ENCODE measurements at places on chromosomes 3 and 15.
A peak's percentile ranks its signal among the peaks of the same experiment; 100 is the strongest.

DNA sequence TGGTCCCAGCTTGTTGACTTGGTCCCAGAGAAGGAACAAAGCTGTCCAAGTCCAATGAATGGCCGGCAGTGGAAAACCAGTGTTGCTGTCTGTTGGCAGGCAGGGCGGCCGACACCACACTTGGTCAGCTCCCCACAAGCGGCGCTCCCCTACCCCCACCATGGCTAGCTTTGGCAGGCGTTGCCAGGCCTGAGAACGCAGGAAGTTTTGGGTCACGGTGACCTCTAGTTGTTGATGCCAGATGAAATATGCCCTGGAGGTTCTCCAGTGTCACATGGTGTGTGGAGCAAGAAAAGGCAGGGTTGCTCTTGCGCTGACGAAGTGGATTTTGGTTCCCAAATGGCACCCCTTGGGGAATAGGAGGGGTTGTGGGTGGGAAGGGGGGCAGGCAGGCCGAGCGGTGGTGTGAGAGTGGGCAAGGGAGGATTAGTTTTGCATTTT, 72.7 kb upstream of the TPRG1 start:
- peaks cover 22% of the 10 kb centered on the region for H3K4me1 ChIP-seq
- peak; percentile 42 for DNase-seq
- peak overlapping the region; percentile 64 for H3K27ac ChIP-seq
- H3K36me3 ChIP-seq, result no peaks in the 10 kb centered on the region
- no peaks in the 10 kb centered on the region for H3K27me3 ChIP-seq

DNA sequence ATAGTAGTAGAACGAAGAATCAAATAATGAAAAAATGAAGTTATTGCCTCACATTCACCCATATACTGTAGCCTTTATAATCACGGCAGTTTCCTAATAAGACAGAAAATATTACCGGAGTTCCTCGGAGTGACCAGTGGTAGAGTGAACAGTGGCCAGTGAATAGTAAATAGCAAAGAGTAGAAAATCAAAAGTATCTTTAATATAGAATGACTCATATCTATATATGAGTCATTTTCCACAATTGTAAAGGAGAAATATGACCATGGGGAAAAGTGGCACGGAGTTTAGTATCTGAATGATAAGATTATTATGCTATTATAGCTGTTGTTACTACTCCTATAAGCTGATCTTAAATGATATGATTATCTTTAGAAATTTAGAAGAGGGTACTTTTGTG, 38.5 kb downstream of the ZBTB20 start:
- no peaks in the 10 kb centered on the region for H3K27me3 ChIP-seq
- H3K4me3 ChIP-seq, result no peak overlapping the region
- no peaks in the 10 kb centered on the region for H3K36me3 ChIP-seq
- no peak overlapping the region for H3K27ac ChIP-seq
- DNase-seq, result no peak

GRCh38 chr15:63945838-63946298, 100.4 kb downstream of the DAPK2 start:
- peak; percentile 68 for DNase-seq
- peak overlapping the region; percentile 98 for H3K27ac ChIP-seq
- H3K36me3 ChIP-seq, result no peaks in the 10 kb centered on the region
- no peaks in the 10 kb centered on the region for H3K27me3 ChIP-seq
- no peak overlapping the region for H3K4me3 ChIP-seq
- peaks cover 58% of the 10 kb centered on the region for H3K4me1 ChIP-seq

DNA sequence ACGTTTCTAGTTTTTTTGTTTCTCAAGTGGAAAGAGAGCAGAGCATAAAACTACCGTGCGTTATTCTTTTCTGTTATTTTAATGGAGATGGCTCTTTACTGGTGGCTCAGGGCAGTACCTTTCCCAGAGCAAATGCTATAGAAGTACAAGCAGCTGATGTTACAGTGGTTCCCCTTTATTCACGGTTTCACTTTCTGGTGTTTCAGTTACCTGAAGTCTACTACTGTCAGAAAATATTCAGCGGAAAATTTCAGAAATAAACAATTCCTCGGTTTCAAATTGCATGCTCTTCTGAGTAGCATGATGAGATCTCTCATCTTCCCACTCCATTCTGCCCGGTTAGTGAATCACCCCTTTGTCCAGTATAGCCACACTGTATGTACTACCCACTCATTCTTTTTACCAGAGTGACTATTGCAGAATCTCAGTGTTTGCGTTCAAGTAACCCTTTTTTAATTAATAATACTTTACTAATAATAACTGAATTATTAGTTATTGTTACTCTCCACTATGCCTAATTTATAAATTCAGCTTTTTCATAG, 597.5 kb upstream of the ROBO2 start:
- no peak for DNase-seq
- no peak overlapping the region for H3K27ac ChIP-seq
- no peaks in the 10 kb centered on the region for H3K36me3 ChIP-seq
- no peaks in the 10 kb centered on the region for H3K4me1 ChIP-seq
- no peaks in the 10 kb centered on the region for H3K27me3 ChIP-seq

GRCh38 chr3:183400352-183400751, 28.1 kb downstream of the MCF2L2 start:
- H3K27me3 ChIP-seq, result no peaks in the 10 kb centered on the region
- H3K4me3 ChIP-seq, result no peak overlapping the region
- DNase-seq, result no peak
- H3K27ac ChIP-seq, result no peak overlapping the region
- no peaks in the 10 kb centered on the region for H3K36me3 ChIP-seq

GRCh38 chr3:194176274-194176991, 40.5 kb downstream of the HES1 start:
- H3K27me3 ChIP-seq, result no peaks in the 10 kb centered on the region
- no peak for DNase-seq
- H3K36me3 ChIP-seq, result no peaks in the 10 kb centered on the region
- H3K4me3 ChIP-seq, result no peak overlapping the region
- H3K27ac ChIP-seq, result no peak overlapping the region

DNA sequence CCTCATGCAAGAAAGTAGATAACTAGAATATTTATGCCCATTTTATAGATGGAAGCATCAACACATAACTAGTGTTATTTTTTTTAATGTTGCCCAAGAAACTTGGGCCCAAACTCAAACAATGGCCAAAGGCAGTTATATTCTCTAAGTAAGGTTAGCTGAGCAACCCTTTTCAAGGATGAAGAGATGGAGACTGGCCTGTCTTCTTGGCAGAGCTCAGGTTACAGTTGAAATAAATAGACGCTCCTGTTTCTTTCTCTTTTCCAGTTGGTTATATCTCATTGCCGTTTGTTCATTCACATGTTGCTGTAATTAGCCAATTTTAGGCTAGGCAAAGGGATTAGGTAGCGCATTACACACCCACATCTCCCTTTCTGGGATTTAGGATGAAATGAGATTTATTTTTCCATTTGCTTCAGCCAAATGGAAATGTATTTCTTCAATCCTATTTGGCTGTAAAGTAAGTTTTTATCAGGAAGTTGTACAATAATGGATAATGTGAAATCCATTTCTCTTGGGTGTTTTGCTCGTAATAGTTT, 93.2 kb downstream of the CMSS1 start:
- no peaks in the 10 kb centered on the region for H3K36me3 ChIP-seq
- no peaks in the 10 kb centered on the region for H3K27me3 ChIP-seq
- DNase-seq, result no peak
- H3K4me3 ChIP-seq, result no peak overlapping the region
- no peaks in the 10 kb centered on the region for H3K4me1 ChIP-seq
- H3K27ac ChIP-seq, result no peak overlapping the region

- no peaks in the 10 kb centered on the region for H3K27me3 ChIP-seq
- peak overlapping the region; percentile 82 for H3K27ac ChIP-seq
- H3K36me3 ChIP-seq, result no peaks in the 10 kb centered on the region
- H3K4me1 ChIP-seq, result peaks cover 10% of the 10 kb centered on the region
- peak overlapping the region; percentile 1 for H3K4me3 ChIP-seq
- no peak for DNase-seq
These were observed 797 bp downstream of the MAP3K13 start for GRCh38 chr3:185363662-185364203.

DNA sequence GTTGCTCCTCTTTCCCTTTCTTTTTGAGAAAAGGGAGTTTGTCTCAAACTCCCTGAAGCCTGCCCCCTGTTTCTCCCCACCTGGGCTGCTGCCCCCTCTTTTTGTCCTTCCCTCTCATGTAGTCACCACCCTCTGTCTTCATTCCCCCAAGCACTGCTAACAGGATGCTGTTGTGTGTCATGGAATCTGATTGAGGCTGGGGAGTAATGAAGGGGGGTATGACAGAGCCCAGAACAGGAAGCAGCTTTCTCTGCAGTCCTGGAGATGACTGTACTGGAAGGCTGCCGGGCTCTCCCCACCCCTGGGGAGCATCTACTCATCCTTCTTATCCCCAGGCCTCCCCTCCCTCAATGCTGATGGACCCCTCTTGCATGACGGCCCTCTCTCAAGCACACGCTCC, 181.6 kb downstream of the ABHD5 start:
- peaks cover 72% of the 10 kb centered on the region for H3K4me1 ChIP-seq
- H3K27ac ChIP-seq, result peak overlapping the region; percentile 82
- no peaks in the 10 kb centered on the region for H3K27me3 ChIP-seq
- no peak overlapping the region for H3K4me3 ChIP-seq
- DNase-seq, result no peak

DNA sequence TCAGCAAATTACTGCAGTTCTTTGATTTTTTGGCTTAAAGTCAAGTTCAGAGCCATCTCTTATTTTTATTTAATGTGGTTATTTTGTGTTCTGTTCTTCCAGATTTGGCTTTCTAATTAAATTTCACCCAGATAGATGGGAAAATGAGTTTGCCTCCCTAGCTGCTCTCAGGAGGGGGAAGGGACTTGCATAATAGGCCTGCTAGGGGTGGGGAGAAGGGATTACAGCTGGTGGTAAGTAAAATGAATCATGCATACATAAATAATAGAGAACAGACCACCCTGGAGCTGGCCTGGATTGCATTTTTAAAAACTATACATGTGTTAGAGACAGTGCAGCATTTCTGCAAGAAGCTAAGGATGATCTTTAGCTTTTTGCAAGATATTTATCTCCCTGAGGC, 3.9 kb upstream of the PXYLP1 start:
- H3K36me3 ChIP-seq, result no peaks in the 10 kb centered on the region
- H3K4me3 ChIP-seq, result no peak overlapping the region
- no peak overlapping the region for H3K27ac ChIP-seq
- no peak for DNase-seq
- no peaks in the 10 kb centered on the region for H3K27me3 ChIP-seq

DNA sequence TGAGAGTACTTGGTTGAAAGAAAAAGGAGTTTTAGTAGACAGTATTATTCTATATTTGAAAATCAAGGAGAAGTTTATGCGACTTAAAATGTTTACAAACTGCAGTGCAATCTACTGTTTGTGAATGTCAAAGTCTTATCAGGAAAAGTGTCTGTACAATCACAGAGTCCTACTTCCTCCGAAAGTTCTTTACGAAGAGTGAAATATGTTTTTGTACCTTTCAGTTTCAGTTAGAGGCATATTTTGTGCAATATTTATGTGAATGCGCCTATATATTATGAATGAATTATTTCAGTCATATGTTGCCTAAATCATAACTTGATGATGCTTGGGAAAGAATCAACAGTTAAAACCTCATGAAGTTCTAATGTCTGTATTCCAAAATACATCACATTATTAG, 31.5 kb downstream of the NGRN start:
- H3K4me3 ChIP-seq, result no peak overlapping the region
- H3K27me3 ChIP-seq, result no peaks in the 10 kb centered on the region
- H3K27ac ChIP-seq, result no peak overlapping the region
- DNase-seq, result no peak
- peaks cover 6% of the 10 kb centered on the region for H3K4me1 ChIP-seq
- H3K36me3 ChIP-seq, result no peaks in the 10 kb centered on the region

- no peak overlapping the region for H3K4me3 ChIP-seq
- H3K4me1 ChIP-seq, result peaks cover 10% of the 10 kb centered on the region
- H3K36me3 ChIP-seq, result no peaks in the 10 kb centered on the region
- no peak for DNase-seq
- no peaks in the 10 kb centered on the region for H3K27me3 ChIP-seq
These were observed 208.9 kb upstream of the CFAP20DC start for GRCh38 chr3:59258550-59259260.

DNA sequence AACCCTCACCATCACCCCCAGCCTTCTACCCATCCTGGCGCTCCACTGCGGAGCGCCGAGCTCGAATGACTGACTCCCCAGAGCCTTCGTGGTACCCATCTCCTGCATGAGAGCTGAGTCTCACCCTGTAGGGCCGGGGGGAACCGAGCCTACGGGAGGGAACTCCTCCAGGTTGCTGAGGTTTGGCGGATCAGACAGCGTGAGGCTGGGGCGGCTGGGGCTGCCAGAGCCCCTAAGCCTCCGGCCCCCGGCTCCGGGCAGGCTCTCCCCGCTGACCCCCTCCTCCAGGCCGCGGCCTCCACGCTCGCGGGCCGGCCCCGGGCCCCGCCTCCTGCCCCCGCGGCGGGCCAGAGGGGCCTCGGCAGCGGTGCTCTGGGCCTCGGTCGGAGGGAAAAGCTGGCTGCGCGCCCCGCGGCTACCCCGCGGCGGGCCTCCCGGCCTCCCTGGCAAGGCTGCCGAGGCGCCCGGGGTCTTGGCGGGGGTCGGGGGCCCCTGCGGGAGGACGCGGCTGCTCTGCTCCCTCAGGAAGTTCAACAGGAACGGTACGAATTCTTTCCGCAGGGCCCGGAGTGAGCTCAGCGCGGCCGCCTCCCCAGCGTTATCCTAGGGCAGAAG, 643 bp downstream of the CDAN1 start:
- H3K27ac ChIP-seq, result peak overlapping the region; percentile 44
- peak overlapping the region; percentile 89 for H3K4me3 ChIP-seq

DNA sequence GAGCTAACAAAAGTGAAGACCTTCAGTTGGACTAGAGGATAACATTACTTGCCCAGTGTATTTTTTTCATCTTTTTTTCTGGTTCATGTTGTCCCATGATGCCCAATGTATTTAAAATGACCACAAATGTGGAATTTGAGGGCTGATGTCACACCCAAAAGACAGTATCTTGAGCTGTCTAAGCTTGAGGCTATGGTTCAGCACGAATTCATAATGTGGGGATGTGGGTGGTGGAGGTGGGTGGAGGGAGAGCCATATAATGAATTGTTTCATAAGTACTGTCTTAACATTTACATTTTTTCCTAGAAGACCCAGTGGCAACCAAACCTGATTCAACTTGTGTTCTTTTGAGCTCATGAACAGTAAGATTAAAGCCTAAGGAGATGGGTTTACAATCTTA, 37.5 kb downstream of the CHAC1 start:
- peaks cover 33% of the 10 kb centered on the region for H3K36me3 ChIP-seq
- DNase-seq, result no peak
- no peak overlapping the region for H3K27ac ChIP-seq
- no peaks in the 10 kb centered on the region for H3K27me3 ChIP-seq
- no peak overlapping the region for H3K4me3 ChIP-seq

- no peaks in the 10 kb centered on the region for H3K36me3 ChIP-seq
- H3K4me3 ChIP-seq, result no peak overlapping the region
- H3K27me3 ChIP-seq, result no peaks in the 10 kb centered on the region
- no peak overlapping the region for H3K27ac ChIP-seq
- no peaks in the 10 kb centered on the region for H3K4me1 ChIP-seq
- DNase-seq, result no peak
These were observed 473.3 kb downstream of the CADM2 start for GRCh38 chr3:85432081-85432480.

GRCh38 chr15:76972389-76973361, 22.3 kb upstream of the PSTPIP1 start:
- no peak overlapping the region for H3K27ac ChIP-seq
- H3K4me3 ChIP-seq, result no peak overlapping the region

Measured in thyroid gland (tissue), 4 donors.